Activated CD4-positive, alpha-beta T cell treated with anti-CD3 and anti-CD28 coated beads, Interleukin-10, Interleukin-2, amounts not matched to agents 100 ng/mL and 50 ng/mL, durations not matched to agents 16 hours and 8 hours (primary cell): ENCODE measurements at places on chromosomes 4 and X.
A peak's percentile ranks its signal among the peaks of the same experiment; 100 is the strongest.

DNA sequence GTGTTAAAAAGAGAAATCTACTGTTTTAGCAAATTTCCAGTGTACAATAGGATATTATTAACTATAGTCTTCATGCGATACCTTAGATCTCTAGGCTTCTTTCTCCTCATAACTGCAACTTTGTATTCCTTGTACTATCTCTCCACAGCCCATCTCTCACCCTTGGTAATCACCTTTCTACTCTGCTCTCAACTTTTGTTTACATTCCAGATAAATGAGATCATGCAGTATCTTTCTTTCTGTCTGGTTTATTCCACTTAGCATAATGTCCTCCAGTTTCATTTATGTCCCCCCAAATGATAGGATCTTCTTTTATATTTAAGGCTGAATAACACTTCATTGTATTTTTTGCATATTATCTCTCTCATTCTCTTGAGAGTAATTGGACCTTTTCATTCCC, 165.5 kb downstream of the HS3ST1 start:
- DNase-seq: no peak

DNA sequence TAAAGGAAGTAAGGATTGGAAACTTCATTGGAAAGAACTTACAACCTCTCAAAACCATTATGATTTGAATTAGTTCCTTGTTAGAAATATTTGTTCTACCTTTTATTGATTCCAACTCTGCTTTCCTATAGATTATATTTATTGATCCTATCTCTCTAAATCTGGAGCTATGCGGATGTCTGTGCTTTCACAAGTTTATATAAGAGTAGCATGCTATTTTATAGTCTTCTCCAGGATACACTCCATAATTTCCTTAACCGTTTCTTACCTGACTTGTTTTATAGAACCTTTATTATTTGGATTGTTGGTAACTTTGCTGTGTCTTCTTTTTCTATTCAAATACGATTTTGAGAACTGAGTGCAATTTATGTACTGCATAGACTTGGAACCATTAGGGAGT, 668.1 kb downstream of the RAPGEF2 start:
- DNase-seq: no peak

DNA sequence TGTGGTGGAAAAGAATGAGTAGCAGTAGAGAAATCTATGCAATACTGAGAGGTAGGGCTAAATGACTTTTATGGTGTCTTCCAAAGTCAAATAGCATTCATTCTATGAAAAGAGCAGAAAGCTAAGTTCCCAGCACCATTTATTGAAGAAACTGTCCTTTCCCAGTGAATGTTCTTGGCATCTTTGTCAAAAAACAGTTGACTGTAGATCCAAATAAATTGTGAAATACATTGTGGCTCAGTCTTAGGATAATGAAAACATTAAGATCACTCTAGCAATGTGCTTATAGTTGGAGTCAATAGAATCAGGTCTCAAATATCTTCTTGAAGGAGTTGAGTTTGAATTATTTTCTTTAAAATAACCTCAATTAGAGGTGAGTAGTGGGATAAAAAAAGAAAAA, 19.4 kb downstream of the AREG start:
- DNase-seq: no peak

DNA sequence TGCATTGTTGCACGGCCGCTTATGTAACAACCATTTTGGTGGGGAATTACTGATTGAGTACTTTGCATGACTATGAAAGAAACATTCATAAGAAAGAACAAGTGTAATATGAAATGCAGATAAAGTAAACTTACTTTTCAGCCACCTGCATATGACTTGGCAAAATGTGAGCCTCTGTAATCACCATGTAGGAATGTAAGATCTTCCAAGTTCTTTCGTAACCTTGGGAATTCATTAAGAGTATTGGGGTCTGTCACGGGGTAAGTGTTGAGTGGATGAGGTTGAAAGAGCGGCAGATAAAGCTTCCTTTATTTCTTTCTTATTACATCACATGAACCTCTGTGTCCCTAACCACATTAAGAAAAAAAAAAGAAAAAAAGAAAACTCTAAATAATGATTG, 348.5 kb upstream of the NR3C2 start:
- DNase-seq: no peak

DNA sequence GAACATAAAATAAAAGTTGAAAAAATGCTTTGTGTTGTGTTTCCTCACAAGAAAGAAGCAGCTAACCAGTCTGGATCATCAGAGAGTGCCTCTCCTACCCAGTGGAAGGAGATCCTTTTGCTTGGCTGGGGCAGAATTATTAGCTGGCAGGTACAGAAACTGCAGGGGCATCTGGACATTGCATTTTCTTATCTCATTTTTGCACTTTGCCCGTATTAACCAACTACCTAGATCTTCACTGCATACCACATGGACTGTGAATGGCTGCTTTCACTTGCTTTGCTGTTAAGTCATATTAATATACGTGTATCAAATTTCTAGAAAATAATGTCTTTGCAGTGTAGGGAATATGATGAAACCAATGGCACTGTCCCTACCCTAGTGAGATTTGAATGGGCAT, 52.9 kb upstream of the PDGFRA start:
- no peak for DNase-seq

GRCh38 chr4:119795986-119796578, 167.5 kb upstream of the PDE5A start:
- no peak for DNase-seq

DNA sequence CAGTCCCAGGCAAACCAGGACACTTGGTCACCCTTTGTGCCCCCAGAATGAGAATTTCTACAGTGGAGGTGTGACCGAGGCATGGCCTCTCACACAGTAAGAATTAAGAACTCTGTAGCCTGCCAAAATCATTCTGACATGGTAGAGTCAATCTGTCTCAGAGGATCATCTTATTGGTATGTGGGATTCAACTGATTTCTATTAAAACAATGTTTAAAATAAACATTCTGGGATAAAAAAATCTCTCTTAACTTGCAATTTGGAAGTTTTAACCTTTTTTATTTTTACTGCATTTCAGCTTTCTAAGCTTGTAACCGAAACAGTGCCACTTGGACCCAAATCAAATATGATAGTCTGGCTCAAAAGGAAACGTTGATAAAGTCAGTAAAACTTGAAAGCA, 165.4 kb upstream of the LDB2 start:
- no peak for DNase-seq

- no peak for DNase-seq
Observed at GRCh38 chrX:16638533-16638932, 11.4 kb upstream of the S100G start.

GRCh38 chrX:15607067-15607466, 6.3 kb upstream of the ACE2 start:
- no peak for DNase-seq

DNA sequence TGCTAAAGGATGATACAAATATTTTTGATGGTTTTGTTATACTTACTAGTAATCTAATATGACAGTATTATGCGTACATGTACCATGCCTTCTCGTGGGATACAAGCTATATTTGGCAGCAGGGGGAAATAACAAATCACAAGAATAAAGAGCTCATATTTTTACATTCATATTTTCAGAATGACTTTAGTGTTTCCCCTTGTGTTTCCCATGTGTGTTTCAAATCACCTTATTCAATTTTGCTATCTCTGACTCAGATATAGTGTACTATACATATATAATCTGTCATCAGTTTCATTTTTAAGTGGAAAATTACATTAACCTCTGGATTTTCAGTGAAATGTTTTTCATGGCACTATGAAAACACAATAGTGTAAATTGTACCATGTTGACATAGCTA, 146.8 kb downstream of the RPA4 start:
- DNase-seq: peak; percentile 27

GRCh38 chrX:51281758-51282318, 50.8 kb upstream of the NUDT10 start:
- DNase-seq: peak; percentile 28

DNA sequence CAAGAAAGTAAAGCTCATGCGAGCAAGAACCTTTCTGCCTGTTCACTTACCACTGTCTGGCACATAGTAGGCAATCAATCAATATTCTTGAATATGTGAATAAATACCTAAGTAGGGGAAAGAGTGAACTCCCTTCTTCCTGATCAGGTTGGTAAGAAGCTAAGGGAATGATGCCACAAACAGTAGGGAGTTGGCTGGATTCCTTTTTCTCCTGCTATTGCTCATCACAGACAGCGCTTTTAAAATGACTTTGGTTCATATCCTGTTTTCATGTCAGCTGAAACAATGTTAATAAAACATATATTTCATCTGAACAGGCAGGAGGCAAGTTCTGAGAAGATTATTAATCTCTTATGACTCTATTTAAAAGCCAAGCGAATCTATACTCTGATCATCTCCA, 99.2 kb downstream of the NSUN7 start:
- DNase-seq: no peak

GRCh38 chr4:141955696-141956095, 319.3 kb downstream of the IL15 start:
- no peak for DNase-seq

DNA sequence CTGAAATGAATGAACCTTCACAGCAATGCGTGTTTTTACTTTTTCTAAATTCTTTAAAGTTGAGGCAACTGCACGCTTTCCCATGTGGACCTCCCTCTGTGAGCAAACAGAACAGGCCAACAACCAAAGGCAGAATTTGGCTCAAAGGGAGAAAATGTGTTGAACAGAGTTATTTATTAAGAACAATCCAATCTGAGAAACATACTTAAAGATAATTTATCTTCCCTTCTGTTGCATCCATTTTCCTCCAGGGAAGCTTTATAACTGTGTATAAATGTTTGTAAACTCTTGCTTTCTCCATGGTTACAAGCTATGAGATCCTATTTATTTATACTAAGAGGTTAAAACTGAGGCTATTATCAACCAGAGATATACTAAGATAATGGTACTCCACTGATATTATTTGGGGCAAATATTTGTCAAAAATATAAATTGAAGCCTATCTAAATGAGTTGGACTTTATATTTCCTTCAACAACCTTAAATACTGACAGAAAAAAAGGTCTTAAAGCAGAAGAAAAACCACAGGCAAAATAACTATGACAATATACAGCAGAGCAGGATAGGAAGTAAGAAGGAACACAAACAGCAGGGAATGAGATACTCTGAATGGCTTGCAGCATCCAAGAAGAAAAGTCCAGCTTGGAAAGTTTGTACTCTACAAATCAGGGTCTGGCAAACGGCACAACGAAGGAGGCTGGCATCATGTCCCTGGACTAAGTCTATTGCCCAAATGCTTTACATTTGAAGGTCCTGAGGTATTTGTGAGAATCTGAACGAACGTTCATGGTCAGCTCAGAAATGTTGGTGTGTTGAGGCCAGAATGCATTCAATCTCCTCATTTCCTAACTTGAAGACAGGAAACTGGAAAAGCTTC, 663.2 kb upstream of the INTU start:
- no peak for DNase-seq

DNA sequence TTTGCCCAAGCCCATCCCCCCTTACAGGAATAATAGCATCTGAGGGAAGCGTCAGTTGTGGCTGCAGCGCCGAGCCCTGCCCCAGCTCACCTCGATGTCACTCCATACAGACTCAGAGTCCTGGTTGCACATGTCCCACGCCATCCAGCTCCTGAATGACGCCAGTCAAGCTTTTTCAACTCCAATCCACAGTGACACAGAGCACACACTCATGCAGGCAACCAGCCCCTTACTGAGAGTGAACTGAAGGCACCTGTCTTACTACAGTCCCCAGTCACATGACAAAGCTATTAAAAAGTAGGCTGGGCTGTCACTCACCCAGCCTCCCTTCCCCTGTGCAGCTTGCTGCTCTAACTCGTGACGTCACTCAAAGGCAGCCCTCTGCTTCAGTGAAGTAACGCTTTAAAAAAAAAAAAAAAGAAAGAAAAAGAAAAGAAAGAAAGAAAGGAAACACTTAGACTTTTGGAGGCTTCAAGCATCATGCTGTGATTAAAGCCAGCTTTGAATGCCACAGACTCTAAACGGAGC, at the start of gene PPARGC1A:
PPARGC1A (minus strand) TSS at position 234 of the 528 bp plus-strand sequence; CDS start at position 144, 90 bp downstream.
- no peak for DNase-seq

DNA sequence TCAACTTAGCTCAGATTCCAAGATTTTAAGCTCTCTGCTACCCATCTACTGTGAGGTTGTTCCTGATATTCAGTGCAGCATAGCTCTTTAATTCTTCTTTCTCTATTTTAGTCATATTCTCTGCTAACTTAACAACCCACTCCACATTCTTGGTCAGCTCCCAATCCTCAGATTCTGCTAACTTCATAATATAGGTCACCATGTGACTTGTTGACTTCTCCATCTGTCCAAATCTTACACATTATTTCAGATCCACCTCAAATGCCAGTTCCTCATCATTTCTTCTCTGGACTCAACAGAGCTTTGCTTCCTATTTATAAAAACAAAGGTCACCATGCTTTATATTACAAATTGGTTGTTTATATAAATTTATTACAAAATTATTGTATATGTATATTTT, 29.3 kb upstream of the RXFP1 start:
- DNase-seq: no peak

DNA sequence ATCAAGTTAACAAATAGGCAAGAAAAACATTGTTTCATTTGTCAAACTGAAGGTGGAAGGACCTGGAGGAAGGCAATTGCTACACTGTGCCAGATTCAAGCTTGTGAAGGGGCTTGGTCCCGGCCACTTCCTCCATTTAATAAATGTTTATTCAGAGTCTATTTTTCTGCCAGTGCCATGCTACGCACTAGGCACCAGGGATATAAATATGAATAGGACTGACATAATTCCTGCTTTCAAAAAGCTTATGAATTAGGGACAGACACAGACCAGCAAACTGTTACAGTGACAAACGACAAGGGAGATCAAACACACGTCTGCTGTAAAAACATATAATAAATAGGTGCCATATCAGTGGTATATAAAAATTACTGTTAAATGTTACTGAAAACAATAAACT, 571 bp downstream of the TLR6 start:
- DNase-seq: no peak

DNA sequence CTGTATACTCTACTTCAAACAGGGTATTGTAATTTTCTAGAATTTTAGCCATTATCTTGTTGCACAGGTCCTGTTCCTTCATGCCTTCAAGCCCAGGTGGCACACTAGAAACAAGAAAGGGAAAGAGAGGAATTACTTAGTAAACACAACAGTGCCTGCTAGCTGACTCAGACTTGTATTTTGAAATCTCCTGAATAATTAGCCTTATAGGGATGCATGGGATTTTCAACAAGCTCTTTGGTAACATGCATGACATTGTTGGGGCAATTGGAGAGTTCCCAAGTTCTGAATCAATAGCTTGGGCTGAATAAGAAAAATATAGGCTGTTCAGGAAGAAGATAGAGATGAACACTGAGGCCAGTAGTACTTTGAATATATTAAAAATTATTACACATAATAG, 118.8 kb downstream of the FAM13A start:
- no peak for DNase-seq
